ENCODE measurements at places on chromosomes 7 and 10. TPM values are rescaled to one million over a fixed set of nuclear protein-coding genes. Genes with fewer than 3 reads are reported as not detected.

The GJC3 gene
- not detected for total RNA-seq

The HOXA11 gene
- not detected for total RNA-seq

The RSPH10B gene
- total RNA-seq = not detected

- H3K27me3 ChIP-seq = no peaks in the 10 kb centered on the region
- peak overlapping the region; percentile 73 for H3K4me3 ChIP-seq
- peaks cover 43% of the 10 kb centered on the region for H3K36me3 ChIP-seq
- H3K4me1 ChIP-seq = peaks cover 49% of the 10 kb centered on the region
- peak overlapping the region; percentile 95 for H3K27ac ChIP-seq
Measured at GRCh38 chr7:140375892-140376730, 22.2 kb downstream of the SLC37A3 start.

DNA sequence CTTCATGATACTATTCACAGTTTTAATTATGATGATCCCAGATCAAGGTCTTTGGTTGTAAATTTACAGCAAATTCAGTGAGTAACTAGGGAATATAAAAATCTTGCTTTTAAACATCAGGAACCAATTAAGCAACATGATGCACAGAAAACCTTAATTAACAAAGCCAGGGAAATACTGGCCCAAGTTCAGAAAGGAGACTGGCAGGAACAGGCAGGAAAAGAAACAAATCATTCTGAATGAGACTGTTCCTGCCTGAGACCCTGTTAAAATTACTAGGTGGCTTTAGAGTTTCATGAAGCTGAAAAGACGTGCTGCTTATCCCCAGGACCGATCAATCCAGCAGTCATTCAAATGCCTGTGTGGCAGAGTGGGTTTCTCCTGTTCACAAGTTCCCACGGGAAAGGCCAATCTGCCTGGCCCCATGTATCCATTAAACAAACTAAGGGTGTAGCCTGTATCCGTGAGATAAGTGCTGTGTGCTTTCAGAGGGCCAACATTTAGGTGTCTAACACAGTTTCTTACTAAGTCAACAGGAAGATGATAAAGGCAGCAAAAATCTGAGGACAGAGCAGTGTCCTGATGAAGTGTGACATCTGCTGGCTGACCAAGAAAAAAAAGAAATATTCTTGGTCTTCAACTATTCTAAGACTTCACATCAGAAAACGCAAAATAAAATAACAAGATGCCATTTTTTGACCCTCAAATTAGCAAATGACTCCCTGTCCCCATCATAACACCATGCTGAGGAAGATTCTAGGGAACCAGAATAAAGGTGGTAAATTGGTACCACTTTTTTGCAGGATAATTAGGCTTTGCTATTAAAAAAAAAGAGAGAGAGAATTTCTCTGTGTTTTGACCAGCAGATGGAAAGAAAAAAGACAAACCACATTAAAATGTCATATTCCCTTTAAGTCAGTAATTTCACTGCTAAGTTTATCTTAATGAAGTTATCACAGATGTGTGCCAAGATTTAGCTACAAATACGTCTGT, 34.2 kb downstream of the PUS7 start:
- H3K4me3 ChIP-seq = no peak overlapping the region
- DNase-seq = no peak
- peaks cover 3% of the 10 kb centered on the region for H3K36me3 ChIP-seq

GRCh38 chr7:90210981-90211380, 559 bp upstream of the STEAP2 start:
- no peak for DNase-seq
- H3K4me1 ChIP-seq = peaks cover 7% of the 10 kb centered on the region
- H3K4me3 ChIP-seq = no peak overlapping the region
- H3K27me3 ChIP-seq = peaks cover 30% of the 10 kb centered on the region
- H3K36me3 ChIP-seq = no peaks in the 10 kb centered on the region

The OR2A12 gene
- not detected for total RNA-seq

DNA sequence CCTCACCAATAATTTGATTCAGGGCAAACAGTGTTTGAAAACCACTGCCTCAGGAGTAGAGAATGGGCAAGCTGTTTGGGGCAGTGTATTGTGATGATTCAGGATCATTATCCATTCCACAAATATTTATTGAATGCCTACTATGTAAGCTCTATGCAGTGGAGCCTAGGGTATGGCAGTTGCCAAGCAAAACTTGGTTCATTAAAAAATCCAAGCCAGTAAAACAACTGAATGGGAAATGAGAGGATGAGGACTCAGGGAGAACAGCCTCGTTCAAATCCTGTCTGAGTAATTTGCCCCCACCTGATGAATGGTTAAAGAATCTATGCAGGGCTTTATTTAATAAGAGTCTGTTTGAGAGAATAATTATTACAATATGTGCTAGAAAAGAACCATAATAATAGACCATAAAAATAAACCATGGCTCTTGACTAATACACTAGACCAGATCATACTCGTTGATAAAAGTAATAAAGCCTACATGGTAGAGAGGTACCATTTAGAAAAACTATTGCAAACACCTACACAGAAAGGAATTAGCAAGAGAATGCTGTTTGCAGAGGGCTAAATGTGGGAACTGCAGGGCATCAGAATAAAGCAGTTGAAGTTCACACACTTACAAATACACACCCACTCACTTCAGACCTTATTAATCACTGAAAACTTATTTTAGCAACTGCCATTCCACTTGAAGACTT, 71.7 kb downstream of the CREB5 start:
- no peak overlapping the region for H3K27ac ChIP-seq
- H3K36me3 ChIP-seq = no peaks in the 10 kb centered on the region
- H3K4me3 ChIP-seq = no peak overlapping the region

DNA sequence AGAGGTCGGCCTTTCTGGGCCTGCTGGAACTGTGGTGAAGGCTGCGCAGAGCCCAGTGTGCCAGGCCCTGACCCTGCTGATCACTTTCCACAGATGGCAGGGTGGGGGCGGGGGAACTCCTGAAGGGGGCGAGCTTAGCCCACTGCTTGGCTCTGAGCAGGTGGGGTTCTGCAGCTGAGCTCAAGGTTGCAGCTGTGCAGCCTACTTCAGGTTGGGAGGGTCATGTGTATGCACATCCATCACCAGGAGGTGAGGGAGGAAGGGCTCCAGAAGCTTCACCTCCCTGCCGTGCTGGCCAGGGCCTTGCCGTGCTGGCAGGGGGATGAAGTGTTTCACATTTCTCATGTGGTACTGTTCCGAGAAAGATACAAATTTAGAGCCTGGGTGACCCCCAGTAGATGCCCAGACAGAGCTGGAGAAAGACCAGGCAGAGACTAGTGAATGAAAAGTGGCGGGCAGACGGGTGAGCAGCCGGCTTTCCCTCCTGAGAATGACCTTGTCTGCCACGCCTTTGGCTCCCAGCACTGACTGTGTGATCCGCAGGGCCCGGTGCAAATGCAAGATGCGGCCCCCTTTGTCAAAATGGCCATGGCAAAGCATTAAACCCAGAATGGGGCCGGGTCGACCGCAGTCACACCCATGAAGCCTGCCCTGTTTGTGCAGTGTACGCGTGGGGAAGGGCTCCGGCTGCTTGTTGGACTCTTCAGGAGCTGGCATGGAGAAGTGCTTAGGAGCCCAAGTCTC, 25.2 kb downstream of the FAM241B start:
- peaks cover 18% of the 10 kb centered on the region for H3K4me1 ChIP-seq
- no peak overlapping the region for H3K27ac ChIP-seq
- no peak for DNase-seq
- peaks cover 25% of the 10 kb centered on the region for H3K27me3 ChIP-seq
- no peaks in the 10 kb centered on the region for H3K36me3 ChIP-seq
- H3K4me3 ChIP-seq = no peak overlapping the region

DNA sequence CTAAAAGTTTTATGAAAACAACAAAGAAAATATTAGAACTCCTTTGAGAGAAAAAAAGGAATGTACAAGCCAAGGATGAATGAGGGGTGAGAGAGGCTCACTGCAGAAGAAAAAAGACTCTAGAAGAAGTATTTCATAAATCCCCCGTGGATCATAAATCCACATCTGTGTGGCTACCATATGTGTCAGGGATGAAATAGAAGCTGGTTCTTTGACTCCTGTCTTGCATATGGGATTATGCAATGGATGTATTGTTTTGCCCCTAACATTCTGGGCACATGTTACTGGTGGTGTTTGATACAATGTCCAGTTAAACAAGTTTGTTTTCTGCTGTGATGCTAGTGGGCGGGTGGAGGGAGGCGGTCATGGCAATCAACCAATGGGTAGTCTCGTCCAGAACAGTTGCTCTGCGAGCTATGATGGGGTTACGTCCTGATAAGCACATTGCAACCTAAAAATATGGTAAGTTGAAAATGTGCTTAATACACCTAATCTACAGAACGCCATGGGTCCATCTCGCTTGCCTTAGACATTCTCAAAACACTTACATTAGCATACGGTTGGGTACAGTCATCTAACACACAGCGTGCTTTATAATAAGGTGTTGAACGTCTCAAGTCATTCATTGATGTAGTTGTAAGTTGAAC, 34.1 kb upstream of the PITRM1 start:
- no peak overlapping the region for H3K27ac ChIP-seq
- no peaks in the 10 kb centered on the region for H3K36me3 ChIP-seq
- H3K4me3 ChIP-seq = no peak overlapping the region
- no peak for DNase-seq

DNA sequence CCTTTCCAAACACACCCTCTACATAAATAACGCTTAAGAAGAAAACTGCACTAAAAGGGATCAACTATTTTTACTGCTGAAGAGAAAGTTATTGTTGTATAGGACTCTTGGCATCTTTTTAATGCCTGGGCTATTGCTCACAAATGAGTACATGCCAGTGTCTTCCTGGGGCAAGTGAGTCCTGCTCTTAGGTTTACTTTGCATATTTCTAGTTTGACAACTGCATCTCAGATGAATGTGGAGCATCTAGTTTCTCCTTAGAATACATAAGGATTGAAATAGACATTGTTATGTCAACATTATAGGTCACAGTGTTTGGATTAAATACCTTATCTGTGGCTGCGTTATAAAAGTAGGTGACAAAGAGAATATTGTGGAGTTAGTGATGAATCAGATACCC, 44.5 kb downstream of the PSMC2 start:
- H3K27me3 ChIP-seq = peaks cover 9% of the 10 kb centered on the region
- no peak overlapping the region for H3K4me3 ChIP-seq
- no peak overlapping the region for H3K27ac ChIP-seq
- H3K4me1 ChIP-seq = no peaks in the 10 kb centered on the region
- H3K36me3 ChIP-seq = no peaks in the 10 kb centered on the region

The WDR11 gene
- 35.8 TPM for total RNA-seq

- no peak overlapping the region for H3K4me3 ChIP-seq
- no peaks in the 10 kb centered on the region for H3K4me1 ChIP-seq
- H3K27me3 ChIP-seq = no peaks in the 10 kb centered on the region
- no peak overlapping the region for H3K27ac ChIP-seq
- no peak for DNase-seq
- no peaks in the 10 kb centered on the region for H3K36me3 ChIP-seq
Measured at GRCh38 chr10:46311501-46311951, 24.7 kb downstream of the ANTXRL start.

The TRIM73 gene
- 4.4 TPM for total RNA-seq

GRCh38 chr10:10797513-10797912, 220.2 kb upstream of the CELF2 start:
- no peak overlapping the region for H3K4me3 ChIP-seq
- H3K4me1 ChIP-seq = no peaks in the 10 kb centered on the region
- no peak overlapping the region for H3K27ac ChIP-seq

The SEMA3D gene
- total RNA-seq = not detected

- H3K4me3 ChIP-seq = no peak overlapping the region
- H3K36me3 ChIP-seq = no peaks in the 10 kb centered on the region
Measured at GRCh38 chr7:84477786-84478478, 283.3 kb upstream of the SEMA3A start.

DNA sequence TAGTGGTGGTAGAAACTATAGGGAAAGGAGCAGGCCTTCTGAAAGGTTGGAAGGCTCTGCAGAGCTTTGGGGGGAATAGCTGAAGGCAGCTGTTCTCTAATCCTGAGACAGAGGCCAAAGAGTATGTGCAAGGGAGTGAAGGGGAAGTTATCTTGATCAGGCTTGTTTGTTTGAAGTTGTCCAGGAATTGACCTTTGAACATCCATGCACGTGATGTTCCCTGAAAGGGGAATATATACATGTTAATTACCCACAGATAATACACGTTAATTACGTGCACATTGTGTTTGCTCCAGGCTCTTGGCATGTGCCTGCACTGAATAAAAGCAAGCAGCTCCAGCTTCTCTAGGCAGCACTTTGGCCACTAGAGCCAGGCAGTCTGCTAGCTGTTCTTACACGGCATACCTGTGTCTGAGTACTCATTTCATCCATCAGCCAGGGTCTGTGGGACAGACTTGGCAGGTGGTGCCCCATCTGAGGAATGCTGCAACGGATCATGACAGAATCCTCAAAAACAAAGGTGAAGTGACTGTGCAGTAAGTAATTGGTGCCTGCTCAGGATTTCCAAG, 18.0 kb upstream of the STARD3NL start:
- H3K36me3 ChIP-seq = peaks cover 2% of the 10 kb centered on the region
- H3K27ac ChIP-seq = no peak overlapping the region
- no peaks in the 10 kb centered on the region for H3K4me1 ChIP-seq

DNA sequence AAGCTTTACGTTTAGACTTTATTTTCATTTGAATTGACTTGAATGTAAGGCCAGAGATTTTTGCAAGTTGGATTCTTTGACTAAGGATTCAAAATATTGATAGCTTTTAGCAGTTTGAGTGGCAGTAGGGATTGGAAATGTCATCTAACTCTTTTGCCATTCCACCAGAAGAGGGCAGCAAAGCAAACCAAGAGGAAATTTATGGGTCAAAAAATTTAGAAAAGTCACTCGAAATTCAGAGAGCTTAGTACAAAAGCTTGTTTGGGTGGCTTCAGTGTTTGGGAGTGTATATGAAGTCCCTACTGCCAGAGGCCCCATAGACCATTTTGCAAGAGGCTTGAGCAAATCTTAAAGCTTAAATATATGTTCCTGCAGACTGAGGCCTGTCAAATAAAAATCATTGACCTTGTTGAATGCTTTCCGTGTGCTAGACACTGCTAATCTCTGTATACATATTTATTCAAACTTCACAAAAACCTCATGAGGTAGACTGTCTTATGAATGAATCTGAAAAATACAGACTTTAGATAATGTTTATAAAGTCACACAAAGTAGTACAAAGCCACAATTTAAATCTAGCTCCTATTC, 44.6 kb upstream of the RSBN1L start:
- H3K27me3 ChIP-seq = no peaks in the 10 kb centered on the region
- DNase-seq = no peak
- H3K4me3 ChIP-seq = no peak overlapping the region
- no peaks in the 10 kb centered on the region for H3K36me3 ChIP-seq

GRCh38 chr10:131872011-131872826, 28.6 kb upstream of the PPP2R2D start:
- H3K36me3 ChIP-seq = no peaks in the 10 kb centered on the region
- no peak overlapping the region for H3K4me3 ChIP-seq
- H3K27ac ChIP-seq = no peak overlapping the region
- DNase-seq = no peak
- H3K4me1 ChIP-seq = peaks cover 2% of the 10 kb centered on the region
- peaks cover 24% of the 10 kb centered on the region for H3K27me3 ChIP-seq

GRCh38 chr7:124779194-124779593, 13.6 kb upstream of the GPR37 start:
- no peak overlapping the region for H3K4me3 ChIP-seq
- no peaks in the 10 kb centered on the region for H3K36me3 ChIP-seq
- no peak for DNase-seq
- no peak overlapping the region for H3K27ac ChIP-seq
- no peaks in the 10 kb centered on the region for H3K4me1 ChIP-seq
- peaks cover 2% of the 10 kb centered on the region for H3K27me3 ChIP-seq

- H3K4me3 ChIP-seq = no peak overlapping the region
- no peaks in the 10 kb centered on the region for H3K36me3 ChIP-seq
- no peaks in the 10 kb centered on the region for H3K27me3 ChIP-seq
- H3K27ac ChIP-seq = no peak overlapping the region
Measured at GRCh38 chr7:91571601-91572000, 307.4 kb downstream of the FZD1 start.

The SLC39A12 gene
- total RNA-seq = not detected

- H3K4me1 ChIP-seq = no peaks in the 10 kb centered on the region
- H3K4me3 ChIP-seq = no peak overlapping the region
- DNase-seq = no peak
- H3K36me3 ChIP-seq = no peaks in the 10 kb centered on the region
- no peaks in the 10 kb centered on the region for H3K27me3 ChIP-seq
Measured at GRCh38 chr7:20562461-20562860, 53.0 kb upstream of the ABCB5 start.

The AOC1 gene
- not detected for total RNA-seq

All from activated CD8-positive, alpha-beta memory T cell treated with anti-CD3 and anti-CD28 coated beads, Interleukin-2, amount 10 ng/mL, durations not matched to agents 7 days and 5 days (primary cell).